ENCODE measurements at places on chromosomes 2 and 18. TPM values are rescaled to one million over a fixed set of nuclear protein-coding genes. Genes with fewer than 3 reads are reported as not detected.

NAT8 gene
- not detected for total RNA-seq

PROKR1 gene
- not detected for total RNA-seq

LGALSL gene
- 4.3 TPM for total RNA-seq

QPCT gene
- 7.1 TPM for total RNA-seq

ASB18 gene
- total RNA-seq = not detected

LTBP1 gene
- 9.2 TPM for total RNA-seq

ZNF396 gene
- total RNA-seq = 0.65 TPM

OSBPL6 gene
- 0.65 TPM for total RNA-seq
